Cortex of kidney (tissue), 1 donor: ENCODE measurements at places on chromosomes 5 and 9.

- no peak for DNase-seq
Measured at GRCh38 chr5:142465476-142465875, 140.7 kb upstream of the SPRY4 start.

DNA sequence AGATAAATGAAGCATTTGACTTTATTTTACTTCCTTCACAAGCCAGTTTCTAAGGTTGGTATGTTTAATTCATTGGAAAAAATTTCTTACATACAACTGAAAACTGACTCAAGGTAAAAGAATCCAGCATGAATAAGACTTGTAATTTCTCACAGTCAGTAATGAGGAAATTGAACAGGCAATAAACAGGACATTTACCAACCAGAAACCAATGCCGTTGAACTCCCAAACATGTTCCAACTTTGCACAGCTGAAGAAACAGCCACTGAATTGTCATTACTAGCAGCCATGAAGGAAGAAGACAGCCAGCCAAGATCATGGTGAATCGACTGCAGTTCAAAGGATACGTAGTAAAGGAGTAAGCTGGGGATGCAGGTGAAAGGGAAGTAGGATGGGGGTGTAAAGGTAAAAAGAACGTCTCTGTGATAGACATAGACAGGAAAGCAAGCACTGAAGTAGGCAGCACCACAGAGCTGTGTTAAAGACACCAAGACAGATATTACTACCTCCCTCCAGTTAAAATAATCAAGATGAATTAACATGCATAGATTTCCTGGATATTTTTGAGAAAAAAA, 21.3 kb upstream of the SLC12A2 start:
- DNase-seq: no peak

DNA sequence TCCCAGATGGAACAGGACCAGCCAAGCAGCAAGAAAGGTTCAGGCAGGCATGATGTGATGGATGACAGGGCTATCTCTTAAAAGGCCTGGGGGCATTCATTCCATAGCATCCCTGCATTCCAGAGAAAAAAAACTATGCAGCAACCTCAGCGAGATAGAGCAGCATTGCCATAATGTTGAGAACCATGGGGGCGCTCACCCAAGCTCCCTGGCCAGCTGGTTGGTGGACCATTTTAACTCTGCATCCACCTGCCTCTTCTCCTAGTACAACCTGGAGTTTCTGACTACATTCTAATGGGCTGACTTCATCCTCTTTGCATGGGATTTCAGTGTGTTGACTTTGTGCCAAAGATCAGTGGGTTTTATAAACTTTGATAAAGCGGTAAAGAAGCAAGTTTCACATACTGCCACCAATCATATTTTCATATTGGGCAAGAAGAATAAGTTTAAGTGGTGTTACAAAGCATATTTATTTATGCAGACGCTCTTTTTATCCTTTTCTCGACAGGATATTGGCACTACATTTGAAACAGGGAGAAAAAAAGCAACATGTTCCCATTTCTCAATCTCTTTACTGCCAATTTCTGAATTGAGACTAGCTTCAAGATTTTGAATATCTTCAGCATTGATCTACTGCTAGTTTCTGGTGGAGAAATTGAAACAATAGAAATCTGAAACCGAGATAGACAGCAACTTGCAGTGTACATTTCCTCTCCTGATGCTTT, 378.3 kb upstream of the WWC1 start:
- DNase-seq: no peak

DNA sequence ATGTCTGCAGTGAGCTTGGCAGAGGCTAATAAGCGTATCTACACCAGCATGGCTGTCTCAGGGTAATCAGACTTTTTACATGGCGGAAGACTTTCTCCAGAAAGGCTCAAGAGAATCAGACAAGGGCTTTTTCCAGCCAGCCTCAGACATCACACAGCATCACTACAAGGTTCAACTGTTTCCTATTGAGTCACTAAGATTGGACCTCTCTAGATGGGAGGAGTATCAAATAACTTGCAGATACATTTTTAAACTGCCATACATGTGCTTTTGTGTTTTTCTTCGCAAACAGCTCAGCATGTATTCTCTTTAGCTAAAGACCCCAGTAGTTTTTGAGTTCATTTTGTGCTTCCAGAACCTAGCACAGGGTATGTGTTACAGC, 22.9 kb upstream of the PIK3R1 start:
- no peak for DNase-seq

- no peak for DNase-seq
Measured at GRCh38 chr5:1948111-1948510, 65.4 kb upstream of the IRX4 start.

GRCh38 chr5:145775893-145776444, 59.2 kb downstream of the PRELID2 start:
- DNase-seq: no peak

DNA sequence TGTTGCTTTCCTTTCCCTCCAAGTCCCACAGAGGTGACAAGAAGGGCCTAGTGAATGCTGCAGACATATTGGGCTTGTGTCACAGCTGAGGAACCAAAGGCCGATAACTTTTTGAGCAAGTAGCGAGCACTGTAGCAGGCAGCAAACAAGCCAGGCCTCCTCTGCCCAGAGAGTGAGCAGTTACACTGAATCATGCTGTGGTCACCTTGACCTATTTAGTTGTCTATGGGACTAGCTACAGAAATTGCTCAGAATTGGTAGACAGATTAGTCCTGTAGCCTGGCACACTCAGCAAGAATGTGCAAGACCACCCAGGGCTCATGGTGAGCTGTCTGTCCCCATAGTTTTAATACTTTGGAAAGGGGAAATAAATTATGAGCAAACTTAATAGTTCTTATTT, 25.2 kb downstream of the ZCCHC9 start:
- DNase-seq: no peak
